Nephron progenitor cell (in vitro differentiated cells): ENCODE measurements at places on chromosomes 5 and 9.

GRCh38 chr9:105050296-105050695 lies 122.3 kb upstream of the ABCA1 start:
- DNase-seq, result no peak

DNA sequence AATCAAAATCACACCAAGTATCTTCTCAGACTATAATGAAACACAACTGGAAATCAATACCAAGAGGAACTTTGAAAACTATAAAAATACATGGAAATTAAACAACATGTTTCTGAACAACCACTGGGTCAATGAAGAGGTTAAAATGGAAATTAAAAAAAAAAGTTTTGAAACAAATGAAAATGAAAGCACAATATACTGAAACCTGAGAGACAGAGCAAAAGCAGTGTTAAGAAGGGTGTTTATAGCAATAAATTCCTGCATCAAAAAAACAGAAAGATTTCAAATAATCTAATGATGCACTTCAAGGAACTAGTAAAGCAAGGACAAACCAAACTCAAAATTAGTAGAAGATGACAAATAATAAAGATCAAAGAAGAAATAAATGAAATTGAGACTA lies 92.0 kb downstream of the TMEM232 start:
- no peak for DNase-seq

DNA sequence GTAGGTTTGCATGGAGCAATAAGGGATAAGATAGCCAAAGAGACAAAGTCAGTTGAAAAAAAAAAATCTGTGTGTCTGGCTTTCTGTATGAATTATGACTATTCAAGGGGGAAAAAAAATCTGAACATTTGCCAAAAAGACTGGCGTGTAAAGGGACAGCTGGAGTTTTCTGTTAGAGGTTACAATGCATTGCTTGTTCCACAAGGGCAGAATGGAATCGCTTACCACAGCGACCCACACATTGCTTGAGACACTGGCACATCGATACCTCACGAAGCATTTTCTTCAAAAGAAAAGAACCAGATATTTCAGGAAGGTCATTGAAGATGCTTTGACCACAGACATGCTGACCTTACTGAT lies 327.8 kb downstream of the TMEM167A start:
- DNase-seq, result no peak

DNA sequence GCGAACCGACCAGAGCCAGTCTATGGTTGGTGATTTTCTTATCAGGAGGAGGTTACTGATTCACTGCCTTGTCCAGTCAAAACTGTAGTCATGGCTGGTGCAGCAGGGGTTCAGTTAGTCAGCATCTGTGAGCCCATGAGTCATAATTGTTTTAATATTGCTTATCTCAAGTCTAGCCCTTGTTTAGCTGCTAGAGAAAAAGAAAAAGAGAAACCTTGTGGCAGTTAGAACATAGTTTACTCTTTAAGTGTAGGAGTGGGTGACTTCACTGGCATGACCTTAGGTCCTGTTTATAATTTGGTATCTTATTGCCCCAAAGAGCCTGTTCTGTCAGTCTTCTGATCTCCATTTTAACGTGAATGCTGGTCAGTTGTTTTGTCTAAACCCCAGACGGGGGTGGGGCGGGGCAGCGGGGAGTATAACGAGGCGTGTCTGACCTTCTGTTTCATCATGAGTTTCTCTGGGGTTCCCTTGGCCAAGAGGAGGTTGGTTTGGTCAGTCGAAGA lies 76.9 kb upstream of the NFIL3 start:
- no peak for DNase-seq

DNA sequence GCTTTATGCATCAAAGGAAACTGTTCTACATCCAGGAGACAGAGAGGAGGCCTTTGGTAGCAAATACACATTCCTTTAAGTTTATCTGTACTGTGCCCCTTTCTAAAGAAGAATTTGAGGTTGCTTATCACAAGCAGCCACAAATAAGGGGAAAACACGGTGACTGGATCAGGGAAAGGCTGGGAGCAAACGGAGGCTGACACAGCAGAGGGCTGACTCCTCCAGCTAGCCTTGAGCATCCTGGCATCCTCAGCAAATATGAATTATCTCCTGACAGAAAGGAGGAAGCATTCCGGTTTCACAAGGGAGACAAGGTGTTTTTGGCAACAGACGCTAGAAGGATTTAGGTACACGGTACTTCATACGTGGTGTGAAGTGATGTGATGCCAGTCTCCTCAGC lies 133.5 kb downstream of the DCP2 start:
- no peak for DNase-seq

GRCh38 chr9:121556580-121556979 lies 56.9 kb upstream of the GGTA1 start:
- DNase-seq, result no peak

DNA sequence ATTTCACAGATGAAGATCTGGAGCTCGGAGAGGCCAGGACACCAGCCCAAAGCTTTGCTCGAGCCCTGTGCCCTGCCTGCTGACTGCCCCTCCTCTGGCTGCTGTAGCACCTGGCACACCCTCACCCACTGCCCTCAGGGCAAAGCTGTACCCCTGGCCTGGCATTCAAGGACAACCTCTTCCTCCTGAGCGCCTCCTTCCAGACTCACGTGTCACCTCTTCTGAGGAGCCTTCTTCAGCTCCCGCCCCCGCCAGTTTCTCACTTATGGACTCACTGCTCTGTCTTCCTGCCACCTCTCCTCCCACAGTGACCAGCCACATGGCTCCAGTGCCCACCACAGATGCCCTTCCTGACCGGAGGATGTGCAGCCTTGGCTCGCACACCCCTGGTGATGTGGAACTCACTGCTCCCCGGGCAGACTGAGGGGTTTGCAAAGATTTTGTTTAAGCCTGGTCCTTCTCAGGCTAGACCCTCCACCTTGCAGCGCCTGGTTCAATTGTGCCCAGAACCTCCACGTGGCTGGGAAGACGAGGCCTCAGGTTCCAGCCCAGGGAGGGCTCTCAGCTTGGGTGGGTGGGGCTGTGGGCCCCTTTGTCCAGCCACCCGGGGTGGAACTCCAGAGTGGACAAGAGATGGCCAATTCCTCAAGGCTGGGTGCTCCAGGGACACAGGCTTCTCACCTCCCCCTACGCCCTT lies 46.6 kb upstream of the PHYKPL start:
- no peak for DNase-seq

- no peak for DNase-seq
These were observed 5.9 kb upstream of the MGAT1 start for GRCh38 chr5:180808461-180809000.

GRCh38 chr9:130069048-130069447 lies 15.3 kb downstream of the GPR107 start:
- no peak for DNase-seq
